ENCODE measurements at places on chromosomes 5 and 9. TPM values are rescaled to one million over a fixed set of nuclear protein-coding genes. Genes with fewer than 3 reads are reported as not detected.

The CSF2 gene
- total RNA-seq: not detected

DNA sequence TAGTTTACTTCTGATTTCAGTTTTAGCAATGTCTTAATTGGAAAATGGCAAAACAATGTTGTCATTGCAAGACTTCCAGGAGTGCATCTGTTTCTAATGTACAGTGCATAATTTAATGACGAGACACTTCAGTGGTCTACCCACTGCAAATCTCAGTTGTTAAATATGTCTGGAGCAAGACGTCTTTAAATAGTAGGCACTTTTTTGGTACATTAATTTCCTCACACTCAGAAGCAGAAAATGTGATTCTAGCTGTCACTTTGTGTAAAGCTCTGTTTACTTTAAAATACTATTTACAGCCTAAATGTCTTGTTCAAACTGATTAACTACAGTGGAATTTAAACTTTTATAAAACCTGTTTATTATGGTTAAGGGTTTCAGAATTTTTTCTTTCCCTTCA is 815.5 kb downstream of the TLE1 start:
- no peak overlapping the region for H3K27ac ChIP-seq
- H3K36me3 ChIP-seq: no peaks in the 10 kb centered on the region
- H3K4me1 ChIP-seq: peaks cover 8% of the 10 kb centered on the region
- no peak for DNase-seq

The DAPK1 gene
- 78.1 TPM for total RNA-seq

The CCNH gene
- 79.2 TPM for total RNA-seq

The ENC1 gene
- 3.9 TPM for total RNA-seq

- H3K4me3 ChIP-seq: no peak overlapping the region
- H3K27me3 ChIP-seq: no peaks in the 10 kb centered on the region
- peak overlapping the region; percentile 45 for H3K27ac ChIP-seq
- H3K36me3 ChIP-seq: no peaks in the 10 kb centered on the region
- H3K4me1 ChIP-seq: no peaks in the 10 kb centered on the region
Measured at GRCh38 chr9:99465231-99465907, 243.3 kb downstream of the SEC61B start.

- H3K27me3 ChIP-seq: no peaks in the 10 kb centered on the region
- H3K27ac ChIP-seq: no peak overlapping the region
- H3K4me1 ChIP-seq: no peaks in the 10 kb centered on the region
- H3K4me3 ChIP-seq: no peak overlapping the region
- H3K36me3 ChIP-seq: no peaks in the 10 kb centered on the region
- no peak for DNase-seq
Measured at GRCh38 chr5:146815411-146815810, 63.1 kb downstream of the PPP2R2B start.
